ENCODE measurements at places on chromosomes 12 and 14.

- DNase-seq: no peak
Measured at GRCh38 chr12:114580306-114580705, 103.7 kb downstream of the TBX3 start.

DNA sequence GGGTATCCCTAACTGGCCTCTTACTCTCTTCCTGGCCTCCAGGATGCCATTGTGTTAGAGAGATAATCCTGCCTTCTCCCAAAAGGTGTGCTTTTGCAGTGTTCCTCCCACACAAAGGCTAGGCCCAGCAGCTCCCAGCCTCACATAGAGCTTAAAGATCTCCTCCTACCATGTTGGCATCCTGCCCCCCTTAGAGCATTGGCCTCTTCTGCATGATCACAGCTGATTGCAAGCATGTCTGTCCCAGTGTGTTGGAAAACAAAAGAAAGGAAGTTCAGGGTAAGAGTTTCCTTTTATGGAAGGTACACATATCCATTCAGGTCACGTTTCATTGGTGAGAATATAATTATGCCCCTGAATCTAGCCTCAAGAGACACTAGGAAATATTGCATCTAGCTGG, 405.4 kb downstream of the TMTC2 start:
- no peak for DNase-seq

GRCh38 chr14:72970824-72971434, 44.7 kb downstream of the DCAF4 start:
- no peak for DNase-seq

DNA sequence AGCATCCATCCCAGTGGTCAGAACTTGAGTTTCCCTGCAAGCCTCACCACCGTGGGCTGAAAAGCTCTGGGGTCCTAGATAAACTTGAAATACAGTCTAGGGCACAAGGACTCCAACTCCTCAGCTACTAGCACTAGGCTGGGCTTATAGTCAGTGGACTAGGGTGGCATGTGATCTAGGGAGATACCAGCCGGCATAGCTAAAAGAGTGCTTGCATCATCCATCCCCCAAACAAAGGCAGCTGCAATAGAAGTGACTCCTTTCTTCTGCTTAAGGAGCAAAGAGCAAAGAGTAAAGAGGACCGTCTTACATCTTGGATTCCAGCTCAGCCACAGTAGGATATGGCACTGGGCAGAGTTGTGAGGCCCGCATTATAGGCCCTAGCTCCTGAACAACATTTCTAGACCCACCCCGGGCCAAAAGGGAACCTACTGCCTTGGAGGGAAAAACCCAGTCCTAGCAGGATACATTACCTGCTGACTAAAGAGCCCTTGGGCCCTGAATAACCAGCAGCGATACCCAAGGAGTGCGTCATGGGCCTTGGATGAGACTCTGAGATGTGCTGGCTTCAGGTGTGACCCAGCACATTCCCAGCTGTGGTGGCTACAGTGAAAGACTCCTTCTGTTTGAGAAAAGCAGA, 17.9 kb upstream of the SOS2 start:
- DNase-seq: no peak

- peak; percentile 45 for DNase-seq
Measured at GRCh38 chr14:74922752-74923401, at the start of gene RPS6KL1. Gene RPS6KL1, minus strand, starts transcription at chr14:74923260. Its CDS starts 1,719 bp downstream, at chr14:74921541.

- DNase-seq: no peak
Measured at GRCh38 chr12:31989571-31990362, 30.6 kb downstream of the RESF1 start.

GRCh38 chr14:86756521-86757190, 1226.7 kb downstream of the FLRT2 start:
- DNase-seq: no peak

- DNase-seq: no peak
Measured at GRCh38 chr14:41404126-41404525, 202.6 kb upstream of the LRFN5 start.

DNA sequence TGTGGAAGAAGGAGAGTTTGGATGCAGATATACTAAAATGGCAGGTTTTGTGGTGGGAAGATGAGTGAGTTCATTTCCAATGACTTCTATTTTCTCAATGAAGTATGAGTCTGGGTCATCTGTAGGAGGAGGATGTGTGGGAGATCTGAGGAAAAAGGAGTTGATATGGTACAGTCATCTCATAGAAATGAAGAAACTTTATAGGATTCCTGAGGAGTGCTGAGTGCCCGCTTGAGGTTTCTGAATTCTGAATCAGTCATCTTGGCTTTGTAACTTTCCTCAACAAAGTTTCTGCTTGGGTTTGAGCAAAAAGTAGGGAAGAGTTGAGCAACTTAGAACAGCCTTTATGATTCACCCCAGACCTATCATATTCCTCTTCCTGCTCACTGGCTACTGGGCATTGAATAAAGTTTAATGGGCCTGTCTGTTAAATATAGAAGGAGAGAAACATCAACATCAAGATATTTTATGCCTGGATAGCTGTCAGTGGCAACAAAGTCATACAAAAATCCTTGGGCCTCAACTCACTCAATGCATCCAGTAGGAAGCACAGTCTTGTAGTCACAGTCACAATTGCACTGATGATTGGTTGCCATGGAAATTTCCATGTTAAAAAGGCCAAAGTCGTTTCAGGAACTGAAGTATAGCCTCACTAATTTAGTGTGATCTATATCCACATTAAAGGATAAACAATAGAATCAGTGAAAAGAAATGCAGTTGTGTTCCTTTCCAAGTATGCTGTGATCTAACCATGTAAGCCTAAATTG, 284.7 kb downstream of the DUSP6 start:
- DNase-seq: no peak

DNA sequence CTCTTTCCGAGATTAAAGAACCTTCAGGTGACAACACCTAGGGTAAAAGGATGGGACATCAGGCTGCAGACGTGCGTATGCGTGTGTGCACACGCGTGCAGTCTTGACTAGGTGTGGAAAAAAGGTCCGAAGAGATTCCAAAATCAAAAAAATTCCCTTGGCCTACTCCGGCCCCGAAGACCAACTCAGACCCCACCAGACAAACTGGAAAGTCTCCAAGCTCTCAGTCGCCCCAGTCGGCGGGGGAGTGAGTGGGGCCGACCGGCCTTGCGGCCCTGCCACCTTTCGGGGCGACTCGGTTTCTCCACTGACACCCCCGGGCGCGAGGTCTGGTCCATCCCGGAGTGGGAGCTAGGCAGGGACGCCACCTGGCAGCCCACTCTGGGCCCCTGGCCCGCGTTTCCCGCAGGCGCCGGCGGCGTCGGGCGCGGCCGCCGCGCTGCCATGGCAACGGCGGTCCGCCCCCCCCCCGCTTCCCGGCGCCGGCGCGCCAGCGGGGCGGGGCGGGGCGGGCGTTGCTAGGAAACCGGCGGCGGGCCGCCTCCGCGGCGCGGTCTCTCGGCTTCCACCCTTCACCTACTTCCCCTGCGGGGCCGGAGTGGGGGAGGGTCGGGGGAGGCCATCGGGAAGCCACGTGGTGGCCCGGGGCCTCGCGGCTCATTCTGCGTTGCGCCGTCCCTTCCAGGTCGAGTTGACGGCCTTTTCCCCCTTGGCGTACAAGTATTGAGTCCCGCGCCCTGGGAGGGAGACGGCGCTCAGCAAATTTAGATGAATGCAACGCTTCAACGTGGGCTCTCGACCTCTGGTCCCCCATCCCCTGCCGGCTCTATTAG, 253.1 kb downstream of the EFCAB11 start:
- peak; percentile 69 for DNase-seq

DNA sequence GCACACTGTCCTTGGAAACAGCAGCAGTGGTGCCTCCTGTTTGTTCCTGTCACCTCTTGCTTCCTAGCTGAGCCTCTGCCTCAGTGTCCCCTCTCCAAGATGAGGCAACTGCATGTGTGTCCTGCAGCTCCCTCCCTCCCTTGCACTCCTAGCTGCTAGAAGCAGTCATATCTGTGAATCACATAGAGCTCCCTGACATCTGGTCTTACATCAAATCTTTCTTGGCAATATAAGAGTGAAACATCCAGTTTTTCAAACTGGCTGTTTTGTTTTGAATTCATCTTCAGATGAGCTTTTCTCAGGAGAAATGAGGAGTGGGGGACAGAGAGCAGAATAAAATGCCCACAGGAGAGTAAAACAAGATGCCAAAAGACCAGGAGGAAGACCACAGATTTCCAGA, 103.7 kb downstream of the VCPKMT start:
- no peak for DNase-seq

GRCh38 chr12:130167537-130167936, 5.3 kb downstream of the FZD10 start:
- DNase-seq: no peak

DNA sequence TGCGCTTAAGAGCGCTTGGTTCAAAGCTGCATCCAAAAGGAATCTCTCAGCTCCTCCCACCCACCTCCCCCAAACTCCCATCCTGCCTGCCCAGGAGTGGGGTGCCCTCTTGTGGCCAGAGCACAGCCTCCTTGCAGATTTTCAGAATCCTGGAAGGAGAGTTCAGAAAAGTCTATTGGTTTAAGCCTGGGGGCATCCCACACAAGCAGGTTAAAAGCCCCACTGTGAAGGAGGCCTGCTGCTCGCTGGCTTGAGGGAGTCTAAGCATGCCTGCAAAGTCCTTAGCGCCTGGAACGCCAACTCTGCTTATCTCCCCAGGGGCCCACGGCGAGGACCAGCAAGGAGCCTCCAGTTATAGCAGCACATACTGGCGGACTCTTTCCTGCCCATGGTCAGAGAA, 297.1 kb downstream of the KSR2 start:
- DNase-seq: no peak

- no peak for DNase-seq
Measured at GRCh38 chr12:12378616-12379015, 21.7 kb downstream of the BORCS5 start.

DNA sequence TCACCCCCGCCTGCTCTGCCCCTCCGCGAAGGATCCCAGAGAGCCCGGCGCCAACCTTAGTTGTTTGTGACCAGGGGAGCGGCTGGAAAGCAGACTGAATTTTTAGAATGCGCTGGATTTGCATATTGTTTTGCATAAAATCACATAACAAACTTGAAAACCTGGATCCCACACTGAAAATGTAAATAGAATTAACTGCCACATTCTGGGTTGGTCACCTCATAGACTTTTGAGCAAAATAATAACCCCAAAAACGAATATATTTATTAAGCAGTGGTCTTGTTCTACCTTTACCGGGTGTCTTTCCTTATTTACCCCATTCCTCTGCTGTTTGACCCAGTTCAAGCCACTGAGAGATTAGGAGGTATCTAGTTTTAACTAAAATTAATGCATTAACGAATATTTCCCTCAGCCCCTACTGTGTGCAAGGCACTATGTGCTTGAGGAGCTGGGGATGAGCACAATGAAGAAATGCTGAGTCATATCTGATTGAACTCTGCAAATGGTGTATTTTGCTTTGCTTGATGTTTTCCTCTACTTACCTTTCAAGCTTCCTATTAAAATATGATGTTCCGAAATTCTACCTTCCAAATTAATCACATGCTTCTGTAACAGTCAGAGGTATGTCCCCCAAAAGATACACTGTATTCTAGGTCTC, 438 bp upstream of the EGLN3 start:
- DNase-seq: no peak

GRCh38 chr14:39038542-39038941, 64.5 kb downstream of the SEC23A start:
- DNase-seq: no peak

GRCh38 chr14:91241863-91242262, 2.6 kb downstream of the GPR68 start:
- no peak for DNase-seq

DNA sequence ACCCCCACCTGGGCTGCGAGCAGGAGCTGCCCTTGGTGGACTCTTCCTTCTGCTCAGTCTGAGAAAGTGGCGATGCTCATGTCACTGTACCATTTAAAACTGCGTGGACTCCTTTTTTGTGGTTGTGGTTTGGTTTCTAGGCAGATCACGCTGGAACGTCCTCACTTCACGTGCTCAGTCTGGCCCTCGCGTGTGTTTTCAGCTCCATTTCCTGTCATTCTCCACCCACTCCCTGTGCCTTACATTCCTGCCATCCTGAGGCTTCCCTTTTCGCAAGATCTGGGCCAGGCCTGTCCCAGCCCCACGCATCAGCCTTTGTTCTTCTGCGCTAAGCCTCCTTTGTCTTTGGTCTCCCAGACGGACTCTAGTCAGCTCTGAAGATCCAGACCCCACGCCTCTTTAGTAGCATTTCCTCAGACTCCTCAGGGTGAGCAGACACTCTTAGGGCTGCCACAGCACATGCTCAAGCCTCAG, 105.4 kb downstream of the FBXL14 start:
- DNase-seq: no peak

- DNase-seq: no peak
Measured at GRCh38 chr14:73428353-73428824, 30.0 kb downstream of the NUMB start.

DNA sequence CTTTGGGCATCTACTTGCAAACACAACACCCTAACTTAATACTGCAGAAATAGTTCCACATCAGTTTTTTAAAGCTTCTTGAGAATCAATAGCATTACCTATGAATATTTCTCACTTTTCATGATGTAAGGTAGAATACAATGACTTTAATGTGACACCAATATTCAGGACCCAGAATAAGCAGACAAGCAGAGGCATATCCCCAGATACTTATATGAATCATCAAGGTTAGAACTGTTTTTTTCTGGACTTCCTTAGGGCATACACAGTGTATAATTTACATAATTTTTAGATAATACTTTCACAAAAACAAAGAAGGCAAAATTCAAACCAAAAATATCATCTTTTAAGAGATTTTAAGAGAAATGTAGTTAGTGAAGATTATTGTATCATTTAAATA, 885.8 kb downstream of the FSCB start:
- DNase-seq: no peak

DNA sequence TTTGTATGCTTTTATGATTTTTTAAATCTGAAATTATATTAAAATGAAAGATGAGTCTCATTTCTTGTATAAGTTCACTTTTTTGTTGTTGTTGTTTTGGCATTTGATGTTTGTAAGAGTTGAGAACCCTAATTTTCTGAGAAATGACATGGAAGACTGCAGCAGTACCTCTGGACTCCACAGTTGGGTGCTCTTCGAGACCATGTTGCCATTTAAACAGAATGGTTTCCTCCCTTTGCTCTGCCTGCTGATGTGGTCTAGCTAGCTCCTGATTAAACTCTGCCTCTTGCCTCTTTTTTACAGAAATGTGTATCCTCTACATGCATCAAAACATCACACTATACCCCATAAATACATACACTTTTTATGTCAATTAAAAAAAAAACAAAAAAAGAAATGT, 5.8 kb upstream of the LTA4H start:
- no peak for DNase-seq

- DNase-seq: no peak
Measured at GRCh38 chr14:80762641-80763228, 178.8 kb downstream of the CEP128 start.

- DNase-seq: no peak
Measured at GRCh38 chr12:117590999-117591398, 229.6 kb upstream of the NOS1 start.

Data from stimulated activated CD8-positive, alpha-beta memory T cell treated with anti-CD3 and anti-CD28 coated beads, Interleukin-7, amount 100 ng/mL, for 48 hours (primary cell).